ENCODE measurements at places on chromosomes 4 and X. TPM values are rescaled to one million over a fixed set of nuclear protein-coding genes. Genes with fewer than 3 reads are reported as not detected.
A peak's percentile ranks its signal among the peaks of the same experiment; 100 is the strongest.

ITM2A gene
- 2.2 TPM for total RNA-seq

REELD1 gene
- 0.06 TPM for total RNA-seq

ZCCHC18 gene
- total RNA-seq, result 5.1 TPM

RHOXF1 gene
- total RNA-seq, result not detected

HS3ST1 gene
- total RNA-seq, result not detected

KIAA1210 gene
- not detected for total RNA-seq

GRCh38 chr4:181216501-181216900, 1026.7 kb upstream of the TENM3 start:
- H3K4me3 ChIP-seq, result no peak overlapping the region
- H3K36me3 ChIP-seq, result no peaks in the 10 kb centered on the region
- no peak overlapping the region for H3K27ac ChIP-seq
- DNase-seq, result no peak

GRCh38 chr4:88353324-88353723, 25.3 kb upstream of the HERC6 start:
- no peak overlapping the region for H3K4me3 ChIP-seq
- no peaks in the 10 kb centered on the region for H3K27me3 ChIP-seq
- no peaks in the 10 kb centered on the region for H3K4me1 ChIP-seq

DNA sequence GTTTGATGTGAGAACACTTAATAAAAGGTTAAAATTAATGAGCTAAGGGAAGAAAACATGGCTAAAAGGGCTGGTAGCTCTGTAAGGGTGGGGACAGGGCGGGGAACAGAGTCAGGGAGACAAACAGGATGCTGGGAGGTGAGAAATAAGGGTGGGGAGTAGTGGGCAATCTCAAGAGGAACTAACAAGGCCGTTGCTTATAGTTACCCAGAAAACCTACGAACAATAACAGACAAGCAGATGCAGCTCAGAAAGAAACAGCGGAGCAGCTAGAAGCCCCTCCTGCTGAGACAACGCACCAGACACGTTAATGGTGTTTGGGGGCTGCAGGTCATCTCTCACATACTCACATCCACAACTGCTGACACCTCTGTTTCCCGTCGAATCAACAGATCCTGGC, 9.7 kb upstream of the KLF3 start:
- H3K27me3 ChIP-seq, result no peaks in the 10 kb centered on the region
- peaks cover 7% of the 10 kb centered on the region for H3K4me1 ChIP-seq
- H3K36me3 ChIP-seq, result no peaks in the 10 kb centered on the region
- H3K4me3 ChIP-seq, result no peak overlapping the region
- no peak for DNase-seq

DNA sequence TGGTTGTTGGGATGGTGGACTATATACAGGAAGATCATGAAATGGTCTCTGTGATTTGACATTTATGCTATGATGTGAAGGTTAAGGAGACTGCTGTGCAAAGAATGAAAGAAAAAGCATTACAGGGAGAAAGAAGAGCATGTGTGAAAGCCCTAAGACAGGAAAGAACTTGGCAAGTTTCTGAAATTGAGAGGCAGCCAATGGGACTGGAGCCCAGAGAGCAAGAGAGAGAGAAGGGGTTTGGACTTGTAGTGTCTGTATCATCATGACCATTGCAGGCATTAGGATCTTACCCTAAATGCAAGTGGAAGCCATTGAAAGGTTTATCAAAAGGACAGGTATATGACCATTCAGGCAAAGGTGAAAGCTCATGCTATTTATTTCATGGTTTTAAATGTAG, 147.1 kb downstream of the NAA11 start:
- no peak overlapping the region for H3K27ac ChIP-seq
- H3K4me1 ChIP-seq, result no peaks in the 10 kb centered on the region
- no peaks in the 10 kb centered on the region for H3K36me3 ChIP-seq
- H3K27me3 ChIP-seq, result no peaks in the 10 kb centered on the region
- H3K4me3 ChIP-seq, result no peak overlapping the region
- DNase-seq, result no peak

DNA sequence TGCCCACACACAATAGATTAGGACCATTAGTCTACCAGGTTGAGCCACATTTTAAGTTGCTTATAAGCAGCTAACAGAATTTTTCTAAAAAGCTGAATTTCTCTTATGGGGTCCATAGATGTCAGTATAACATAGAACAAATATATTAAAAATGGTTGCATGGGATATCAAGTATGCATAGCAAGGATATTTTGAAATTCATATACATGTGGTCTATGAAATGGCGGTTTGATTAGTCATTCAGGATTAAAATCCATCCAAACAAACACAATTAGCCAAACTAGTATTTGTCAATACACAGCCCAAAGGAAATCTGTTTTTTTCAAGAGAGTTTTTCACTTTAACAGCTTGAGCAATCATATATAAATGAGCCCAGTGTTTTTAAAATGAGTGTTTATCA, 33.5 kb upstream of the AMOT start:
- no peak for DNase-seq
- H3K27me3 ChIP-seq, result no peaks in the 10 kb centered on the region
- peaks cover 18% of the 10 kb centered on the region for H3K4me1 ChIP-seq
- H3K4me3 ChIP-seq, result no peak overlapping the region
- no peaks in the 10 kb centered on the region for H3K36me3 ChIP-seq
- H3K27ac ChIP-seq, result no peak overlapping the region

- no peak overlapping the region for H3K4me3 ChIP-seq
- no peaks in the 10 kb centered on the region for H3K36me3 ChIP-seq
- no peaks in the 10 kb centered on the region for H3K4me1 ChIP-seq
- H3K27ac ChIP-seq, result no peak overlapping the region
- peak; percentile 27 for DNase-seq
These were observed 15.3 kb downstream of the SEPSECS start for GRCh38 chr4:25144870-25145481.

DNA sequence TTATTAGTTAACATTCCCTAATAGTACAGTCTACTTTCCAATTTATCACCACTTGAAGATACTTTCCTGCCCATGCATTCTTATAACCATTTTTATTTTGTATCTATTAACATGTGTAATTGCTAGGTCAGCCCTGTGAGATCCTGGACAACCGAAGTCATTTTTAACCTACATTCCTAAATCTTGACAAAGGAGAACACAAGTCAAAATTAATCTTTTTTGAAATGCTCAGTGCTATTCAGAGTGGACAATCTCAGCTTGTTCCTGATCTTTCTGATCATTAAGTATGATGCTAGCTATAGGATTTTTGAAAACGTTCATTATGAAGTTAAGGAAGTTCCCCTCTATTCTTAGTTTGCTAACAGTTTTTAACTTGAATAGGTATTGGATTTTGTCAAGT, 37.5 kb downstream of the ANXA10 start:
- no peak overlapping the region for H3K27ac ChIP-seq
- no peak for DNase-seq
- no peak overlapping the region for H3K4me3 ChIP-seq

DNA sequence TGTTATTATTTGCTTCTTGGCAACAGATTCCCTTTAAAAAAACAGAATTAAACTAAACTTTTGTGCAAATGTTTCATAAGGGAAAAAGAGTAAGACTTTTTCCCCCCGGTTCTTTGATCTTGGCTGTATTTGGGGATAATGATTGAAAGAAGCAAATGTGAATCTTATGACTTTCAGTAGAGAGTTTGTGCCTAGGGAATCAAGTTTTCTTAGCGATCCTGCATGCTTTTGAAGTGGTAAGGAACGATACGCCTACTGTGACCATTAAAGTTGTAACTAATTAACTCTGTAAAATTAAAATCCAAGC, 9.0 kb downstream of the ATP10D start:
- no peaks in the 10 kb centered on the region for H3K27me3 ChIP-seq
- H3K27ac ChIP-seq, result no peak overlapping the region
- no peak overlapping the region for H3K4me3 ChIP-seq
- no peaks in the 10 kb centered on the region for H3K4me1 ChIP-seq
- H3K36me3 ChIP-seq, result no peaks in the 10 kb centered on the region
- no peak for DNase-seq

DNA sequence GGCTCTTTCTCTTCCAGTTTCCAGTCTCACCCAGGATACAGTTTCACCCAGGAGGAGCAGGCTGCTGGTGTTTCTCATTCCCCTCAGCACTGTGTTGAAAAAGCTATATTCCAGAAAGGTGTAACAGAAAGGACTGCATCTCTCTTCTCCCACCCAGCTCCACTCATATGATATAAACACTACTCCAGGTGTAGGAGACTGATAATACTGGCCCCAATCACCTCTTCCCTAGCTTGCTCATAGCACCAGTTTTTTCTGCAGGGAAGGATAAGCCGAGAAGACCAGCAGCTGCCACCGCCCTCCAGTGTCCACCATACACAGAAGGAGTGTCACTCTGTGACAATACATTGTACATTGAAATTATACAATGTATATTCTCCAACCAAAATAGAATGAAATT, 105.5 kb upstream of the STK26 start:
- no peaks in the 10 kb centered on the region for H3K36me3 ChIP-seq
- no peak overlapping the region for H3K27ac ChIP-seq

- H3K36me3 ChIP-seq, result no peaks in the 10 kb centered on the region
- H3K27me3 ChIP-seq, result no peaks in the 10 kb centered on the region
- no peaks in the 10 kb centered on the region for H3K4me1 ChIP-seq
- H3K4me3 ChIP-seq, result no peak overlapping the region
- no peak overlapping the region for H3K27ac ChIP-seq
These were observed 456.9 kb downstream of the CCSER1 start for GRCh38 chr4:90584051-90584450.

Measured in neural progenitor cell (in vitro differentiated cells).